ENCODE measurements at places on chromosomes 12 and 14. TPM values are rescaled to one million over a fixed set of nuclear protein-coding genes. Genes with fewer than 3 reads are reported as not detected.

DNA sequence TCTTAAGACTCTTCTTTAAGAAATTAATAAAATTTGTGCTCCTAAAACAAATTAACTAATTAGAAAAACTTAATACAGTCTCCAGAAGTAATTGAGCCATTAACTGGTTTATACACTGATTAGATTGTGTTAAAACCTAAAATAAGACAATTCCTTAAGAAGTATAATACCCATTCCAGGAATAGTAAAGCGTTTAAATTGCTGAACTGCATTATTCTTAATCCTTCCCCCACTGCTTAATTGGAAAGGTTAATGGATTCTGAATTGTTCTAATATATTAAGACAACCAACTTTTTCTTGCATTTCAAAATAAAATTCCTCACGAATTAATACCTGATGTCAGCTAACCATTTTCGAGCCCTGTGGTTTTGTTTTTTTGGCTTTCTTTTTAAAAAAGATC lies 128.4 kb downstream of the KICS2 start:
- no peak for DNase-seq

DNA sequence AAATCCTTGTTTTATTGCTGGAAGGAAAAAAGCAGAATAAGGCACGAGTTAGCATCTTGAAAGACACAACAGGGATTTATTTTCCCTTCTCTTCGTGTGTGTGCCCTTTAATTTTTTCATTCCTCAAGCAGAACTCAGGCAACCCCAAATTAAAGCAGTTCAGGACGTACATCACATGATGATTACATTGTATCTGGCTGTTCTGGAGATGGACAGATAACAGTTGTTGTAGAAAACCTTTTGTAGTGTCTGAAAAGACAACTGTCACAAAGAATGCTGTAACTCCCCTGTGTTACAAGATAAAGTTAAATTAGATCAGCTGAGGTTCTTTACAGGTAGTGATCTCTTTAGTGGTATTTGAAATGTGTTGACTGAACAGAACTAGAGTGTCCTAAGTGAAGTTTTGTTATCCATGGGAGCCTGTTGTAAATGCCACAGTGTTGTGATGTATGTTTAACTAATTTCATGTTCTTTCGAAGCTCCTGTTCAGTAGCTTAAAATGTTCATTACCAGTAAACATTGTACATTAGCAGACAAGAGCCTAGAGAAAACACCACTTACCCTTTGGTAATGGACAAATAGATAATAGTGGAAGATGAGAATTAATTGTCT lies 58.5 kb downstream of the TMTC2 start:
- no peak for DNase-seq

DNA sequence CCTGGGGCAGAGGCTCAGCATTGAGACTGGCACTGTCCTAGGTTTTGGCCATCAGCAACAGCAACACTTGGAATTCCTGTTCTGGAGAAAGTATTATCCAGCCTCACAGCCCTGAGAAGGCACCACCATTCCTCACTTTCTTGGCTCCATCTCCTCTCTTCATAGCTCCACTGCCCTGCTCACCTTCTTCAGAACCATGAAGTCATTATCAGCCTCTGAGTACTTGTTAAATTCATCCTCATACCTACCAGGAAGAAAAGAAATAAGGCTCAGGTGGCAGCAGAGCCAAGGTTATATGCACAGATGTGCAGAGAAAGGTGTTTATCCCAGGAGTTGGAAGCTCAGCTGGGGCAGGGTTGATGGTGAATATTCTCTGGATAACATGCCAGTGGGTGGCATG lies 25.4 kb downstream of the KRT76 start:
- DNase-seq, result no peak

- DNase-seq, result no peak
Measured at GRCh38 chr12:105099356-105099755, 8.2 kb upstream of the WASHC4 start.

DNA sequence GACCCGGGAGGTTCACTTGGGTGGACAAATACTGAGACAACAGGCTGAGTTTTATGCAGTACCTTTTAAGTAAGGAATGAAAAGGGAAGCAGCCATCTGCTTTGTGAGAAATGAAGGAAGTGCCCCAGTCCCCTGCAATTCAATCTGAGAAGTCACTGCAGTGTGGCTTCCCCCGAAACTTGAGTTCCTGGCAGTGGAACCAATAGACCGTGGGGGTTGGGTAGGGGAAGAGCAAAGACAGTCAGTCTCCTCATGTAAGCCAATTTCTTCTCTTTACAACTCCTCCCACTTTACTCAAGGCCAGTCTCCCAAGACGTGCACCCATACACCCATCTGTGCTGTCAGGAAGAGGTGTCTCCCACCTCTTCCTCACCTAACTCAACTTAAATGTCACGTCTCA lies 206.5 kb downstream of the BCAT1 start:
- DNase-seq, result no peak

DNA sequence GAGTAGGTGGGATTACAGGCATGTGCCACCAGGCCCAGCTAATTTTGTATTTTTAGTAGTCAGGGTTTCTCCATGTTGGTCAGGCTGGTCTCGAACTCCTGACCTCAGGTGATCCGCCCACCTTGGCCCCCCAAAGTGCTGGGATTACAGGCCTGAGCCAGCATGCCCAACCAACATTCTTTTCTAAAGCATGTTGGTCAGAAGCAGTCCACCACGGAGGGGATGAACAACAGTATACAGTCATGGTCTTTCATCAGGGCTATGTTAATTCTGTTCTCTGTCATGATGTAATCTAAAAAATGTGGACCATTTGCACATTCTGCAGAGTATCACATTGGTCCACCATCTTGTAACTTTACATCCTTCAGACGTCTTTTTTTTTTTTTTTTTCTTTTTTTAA lies 3.6 kb downstream of the MRPL51 start:
- no peak for DNase-seq

DNA sequence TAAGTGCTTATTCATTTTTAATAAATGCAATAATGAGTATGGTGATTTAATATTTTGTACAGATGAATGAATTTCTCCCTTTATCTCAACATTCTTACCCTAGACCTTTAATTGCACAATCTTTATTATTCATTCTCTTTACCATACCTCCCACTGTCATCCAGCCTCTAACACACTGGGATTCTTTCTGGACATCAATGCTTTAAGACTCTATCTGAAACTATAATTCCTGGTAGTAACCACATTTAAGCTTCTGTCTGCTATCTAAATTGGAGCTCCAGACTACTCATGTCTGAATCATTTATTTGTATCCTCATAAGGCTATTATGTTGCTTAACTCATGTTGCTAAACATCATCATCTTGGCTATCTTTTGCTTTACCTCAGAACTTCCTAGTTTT lies 270.2 kb downstream of the ALG10B start:
- DNase-seq, result no peak

DNA sequence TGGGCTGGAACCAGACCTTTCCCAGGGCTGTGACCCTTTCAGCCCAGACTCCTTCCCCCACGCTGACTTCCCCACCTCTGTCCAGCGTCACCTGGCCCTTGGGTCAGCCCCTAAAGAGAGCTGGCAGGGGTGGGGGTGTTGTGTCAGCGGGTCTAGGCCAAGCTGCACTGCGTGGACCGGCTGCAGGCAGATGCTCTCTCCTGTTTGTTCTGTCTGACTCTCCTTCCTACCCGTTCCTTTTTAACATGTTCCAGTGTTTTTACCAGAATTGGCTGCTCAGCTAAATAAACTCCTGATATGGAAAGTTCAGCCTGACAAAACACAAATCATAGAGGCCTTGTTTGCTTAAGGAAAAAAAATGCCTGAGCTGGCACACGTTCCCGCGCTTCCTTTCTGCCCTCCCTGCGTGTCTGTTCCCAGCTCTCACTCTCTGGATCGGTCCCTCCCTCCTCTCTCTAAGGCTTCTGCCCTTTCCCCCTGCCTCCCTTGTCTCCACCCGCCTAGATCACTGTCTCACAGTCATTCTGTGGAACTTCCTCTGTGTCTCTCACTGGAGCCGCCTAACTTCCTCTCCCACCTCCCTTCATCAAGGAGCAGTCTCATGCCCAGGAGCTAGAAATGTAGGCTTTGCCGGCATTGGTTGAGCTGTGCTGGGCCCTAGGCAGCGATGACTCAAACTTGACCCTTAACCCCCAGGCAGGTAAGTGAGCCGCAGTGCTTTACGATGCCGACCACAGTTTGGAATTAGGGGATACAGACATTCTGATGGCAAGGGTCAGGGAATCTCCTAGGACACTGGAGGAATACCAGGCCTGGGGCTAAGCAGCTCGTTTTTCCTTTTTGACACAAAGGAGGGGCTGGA lies 15.5 kb upstream of the MLXIP start:
- DNase-seq, result no peak

GRCh38 chr12:122788387-122788786 lies 14.0 kb downstream of the CCDC62 start:
- DNase-seq, result no peak

GRCh38 chr14:99581374-99581773 lies 22.6 kb downstream of the CCDC85C start:
- no peak for DNase-seq

- DNase-seq, result no peak
Measured at GRCh38 chr12:22624548-22624869, 462 bp upstream of the ETNK1 start.

GRCh38 chr12:84113666-84114065 lies 798.9 kb downstream of the SLC6A15 start:
- no peak for DNase-seq

GRCh38 chr14:23694085-23694948 lies 58.2 kb downstream of the DHRS2 start:
- no peak for DNase-seq

DNA sequence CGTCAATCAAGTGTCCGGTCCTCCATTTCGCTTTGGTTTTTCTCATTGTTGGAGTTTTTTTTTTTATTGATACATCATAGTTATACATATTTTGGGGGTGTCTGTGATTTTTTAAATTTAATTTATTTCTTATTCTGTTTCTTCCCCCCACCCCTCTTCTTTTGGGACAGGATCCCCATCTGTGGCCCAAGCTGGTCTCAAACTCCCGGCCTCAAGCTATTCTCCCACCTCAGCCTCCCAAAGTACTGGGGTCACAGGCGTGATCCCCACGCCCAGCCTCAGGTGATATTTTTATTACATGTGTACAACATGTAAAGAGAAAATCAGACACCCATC lies 51.3 kb upstream of the ZFP36L1 start:
- no peak for DNase-seq

DNA sequence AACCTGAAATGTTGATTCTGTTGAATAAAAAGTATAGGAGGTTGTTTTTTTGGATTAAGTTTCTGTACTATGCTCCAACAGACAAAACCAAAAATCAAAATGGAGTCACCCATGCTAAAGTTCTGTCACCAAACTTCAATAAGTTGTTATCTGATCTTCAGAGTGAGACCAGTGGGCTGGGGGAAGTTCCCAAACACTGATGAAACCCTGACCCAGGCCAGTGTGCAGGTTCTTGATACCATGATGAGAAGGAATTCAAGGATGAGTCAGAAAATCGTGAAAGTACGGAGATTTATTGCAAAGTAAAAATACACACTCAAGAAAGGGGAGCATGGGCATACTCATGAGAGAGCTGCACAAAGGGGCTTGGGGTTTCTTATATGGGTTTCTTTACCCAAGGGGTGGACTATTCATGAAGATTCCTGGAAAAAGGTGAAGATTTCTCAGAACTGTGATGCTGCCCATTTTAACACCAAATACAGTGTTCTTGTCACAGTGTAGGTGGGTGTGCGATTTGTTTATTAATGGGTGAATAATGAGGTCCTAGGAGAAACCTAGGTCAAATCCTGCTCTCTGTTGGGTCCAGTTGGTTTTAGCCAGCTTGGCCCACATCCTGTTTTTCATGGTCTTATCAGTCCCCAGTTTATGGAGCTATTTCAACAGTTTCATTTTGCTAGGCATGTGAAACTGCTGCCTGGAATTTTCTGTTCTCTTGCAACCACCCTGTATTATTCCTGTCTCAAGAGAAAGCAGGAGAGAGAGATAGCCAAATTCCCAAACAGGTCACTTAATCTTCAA lies 27.5 kb upstream of the DENND5B start:
- DNase-seq, result no peak

DNA sequence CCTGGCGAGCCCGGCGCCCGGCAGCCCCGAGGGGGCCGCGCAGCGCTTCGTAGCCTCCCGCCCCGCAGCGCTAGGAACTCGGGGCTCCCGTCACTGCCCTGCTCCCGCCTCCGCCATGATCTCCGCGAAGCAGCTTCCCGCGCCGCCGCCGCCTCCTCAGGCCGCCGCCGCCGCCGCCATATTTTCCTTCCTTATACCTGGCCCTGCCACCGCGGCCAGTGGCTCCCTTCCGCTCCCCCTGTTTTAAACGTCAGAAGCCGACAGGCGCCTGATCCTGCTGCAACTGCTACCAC lies 286 bp downstream of the PPP4R3A start:
- DNase-seq, result no peak

GRCh38 chr14:81971911-81972310 lies 438.3 kb upstream of the SEL1L start:
- no peak for DNase-seq

GRCh38 chr12:65355461-65355860 lies 77.0 kb downstream of the MSRB3 start:
- no peak for DNase-seq

DNA sequence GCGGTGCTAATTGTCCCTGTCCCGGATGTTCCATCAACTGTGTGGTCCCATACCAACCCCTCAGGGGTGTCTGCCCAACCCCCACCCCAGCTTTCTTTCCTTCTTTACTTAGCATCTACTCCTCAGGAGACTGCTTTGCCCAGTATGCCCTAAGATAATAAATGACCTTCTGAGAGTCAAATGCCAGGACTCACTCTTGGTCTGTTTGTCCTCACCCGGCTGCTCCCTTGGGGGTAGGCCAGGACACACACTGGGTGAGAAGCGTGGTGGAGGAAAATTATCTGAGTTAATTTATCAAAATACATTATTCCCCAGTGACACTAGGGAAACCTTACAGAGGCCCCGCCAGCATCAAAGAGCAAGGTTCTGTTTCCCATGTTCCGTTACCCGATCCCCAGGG lies 457.0 kb downstream of the RGS6 start:
- no peak for DNase-seq

The SLC10A1 gene
- polyA plus RNA-seq, result not detected

The PLEKHH1 gene
- 0.15 TPM for polyA plus RNA-seq

The NID2 gene
- polyA plus RNA-seq, result 413 TPM

The DPPA3 gene
- polyA plus RNA-seq, result not detected

All from AG04450 (cell line).